Muscle of leg (tissue), 16 donors: ENCODE measurements at places on chromosomes 5 and 9. TPM values are rescaled to one million over a fixed set of nuclear protein-coding genes. Genes with fewer than 3 reads are reported as not detected.

The IFNE gene
- total RNA-seq, result not detected

The DND1 gene
- 0.31 TPM for total RNA-seq

The SNCAIP gene
- total RNA-seq, result 10.3 TPM

The ARSI gene
- 6.8 TPM for total RNA-seq

DNA sequence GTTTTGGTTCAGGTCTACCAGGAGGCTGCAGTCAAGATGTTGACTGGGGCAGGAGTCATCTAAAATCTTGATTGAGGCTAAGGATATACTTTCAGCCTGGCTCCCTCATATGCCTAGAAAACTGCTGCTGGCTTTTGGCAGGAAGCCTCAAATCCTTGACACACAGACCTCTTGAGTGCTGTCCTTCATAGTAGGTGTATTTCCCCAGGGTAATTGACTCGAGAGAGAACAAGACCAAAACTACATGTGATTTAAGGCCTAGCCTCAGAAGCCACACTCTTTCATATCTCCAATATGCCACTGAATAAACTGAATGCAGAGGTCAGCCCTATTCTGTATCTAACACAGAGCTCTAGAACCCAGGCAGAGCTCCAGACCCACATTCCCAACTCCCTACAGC lies 402.3 kb upstream of the ADAMTS16 start:
- peaks cover 3% of the 10 kb centered on the region for H3K4me1 ChIP-seq
- no peak overlapping the region for H3K27ac ChIP-seq
- no peaks in the 10 kb centered on the region for H3K36me3 ChIP-seq
- DNase-seq, result no peak

- H3K4me3 ChIP-seq, result no peak overlapping the region
- no peak for DNase-seq
- H3K27ac ChIP-seq, result no peak overlapping the region
- no peaks in the 10 kb centered on the region for H3K4me1 ChIP-seq
- H3K27me3 ChIP-seq, result no peaks in the 10 kb centered on the region
These were observed 27.7 kb downstream of the KCTD16 start for GRCh38 chr5:144198386-144198785.

DNA sequence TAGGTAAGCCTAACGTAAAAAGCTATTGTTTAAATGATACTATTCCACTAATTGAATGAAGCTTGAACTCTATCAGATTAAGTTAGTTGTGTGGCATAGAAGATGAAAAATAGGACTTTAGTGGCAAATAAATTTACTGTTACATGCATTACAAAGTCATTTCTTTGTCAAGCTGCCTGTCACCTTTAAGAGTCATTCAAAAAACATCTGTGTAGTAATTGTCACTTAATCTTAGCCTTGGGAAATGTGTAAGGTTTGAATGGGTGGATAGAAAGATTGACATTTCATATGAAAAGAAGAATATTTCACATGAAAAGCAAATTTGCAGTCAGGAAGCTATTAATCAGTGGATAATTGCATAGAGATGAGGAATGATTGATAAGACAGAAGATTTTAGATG lies 473.5 kb downstream of the DNAH5 start:
- no peaks in the 10 kb centered on the region for H3K27me3 ChIP-seq
- H3K27ac ChIP-seq, result no peak overlapping the region
- DNase-seq, result no peak
- no peaks in the 10 kb centered on the region for H3K4me1 ChIP-seq

GRCh38 chr9:81984928-81985327 lies 3.6 kb upstream of the SPATA31D1 start:
- H3K4me1 ChIP-seq, result no peaks in the 10 kb centered on the region
- no peak overlapping the region for H3K4me3 ChIP-seq
- no peak overlapping the region for H3K27ac ChIP-seq
- no peak for DNase-seq
- H3K36me3 ChIP-seq, result no peaks in the 10 kb centered on the region

DNA sequence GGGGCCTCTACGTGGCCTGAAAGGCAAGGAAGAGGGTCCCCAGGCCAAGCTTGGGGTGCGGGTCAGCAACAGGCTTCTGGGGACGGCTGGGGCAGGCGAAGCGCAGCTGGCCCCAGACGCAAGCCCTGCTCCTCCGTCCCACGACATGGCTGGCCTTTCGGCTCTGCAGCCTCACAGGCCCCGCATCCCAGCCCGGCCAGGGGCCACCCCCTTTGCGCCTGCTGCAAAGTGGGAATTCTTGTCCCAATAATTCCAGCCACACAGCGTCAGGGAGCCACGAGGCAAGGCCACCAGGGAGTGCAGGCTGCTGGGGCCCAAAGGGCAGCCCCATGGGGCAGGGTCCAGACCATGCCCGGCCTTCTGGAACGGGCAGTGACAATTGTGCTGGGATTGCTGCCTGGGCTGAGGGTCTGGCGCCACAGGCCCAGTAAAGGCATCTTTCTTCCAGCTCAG lies 1.1 kb upstream of the ENTPD2 start:
- H3K27ac ChIP-seq, result peak overlapping the region; percentile 78
- no peaks in the 10 kb centered on the region for H3K36me3 ChIP-seq
- no peak for DNase-seq
- no peak overlapping the region for H3K4me3 ChIP-seq
- H3K4me1 ChIP-seq, result peaks cover 58% of the 10 kb centered on the region
- peaks cover 53% of the 10 kb centered on the region for H3K27me3 ChIP-seq

DNA sequence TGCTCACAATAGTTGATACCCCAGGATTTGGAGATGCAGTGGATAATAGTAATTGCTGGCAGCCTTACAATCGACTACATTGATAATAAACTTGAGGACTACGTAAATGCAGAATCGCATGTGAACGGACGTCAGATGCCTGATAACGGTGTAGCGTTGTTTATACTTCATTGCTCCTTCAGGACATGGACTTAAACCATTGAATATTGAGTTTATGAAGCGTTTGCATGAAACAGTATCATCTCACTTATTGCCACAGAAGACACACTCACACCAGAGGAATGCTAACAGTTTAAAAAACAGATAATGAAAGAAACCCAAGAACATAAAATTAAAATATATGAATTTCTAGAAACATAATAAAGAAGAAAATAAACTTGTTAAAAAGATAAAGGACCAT lies 101.6 kb downstream of the GABBR2 start:
- no peak for DNase-seq
- peaks cover 7% of the 10 kb centered on the region for H3K27me3 ChIP-seq
- no peak overlapping the region for H3K4me3 ChIP-seq

DNA sequence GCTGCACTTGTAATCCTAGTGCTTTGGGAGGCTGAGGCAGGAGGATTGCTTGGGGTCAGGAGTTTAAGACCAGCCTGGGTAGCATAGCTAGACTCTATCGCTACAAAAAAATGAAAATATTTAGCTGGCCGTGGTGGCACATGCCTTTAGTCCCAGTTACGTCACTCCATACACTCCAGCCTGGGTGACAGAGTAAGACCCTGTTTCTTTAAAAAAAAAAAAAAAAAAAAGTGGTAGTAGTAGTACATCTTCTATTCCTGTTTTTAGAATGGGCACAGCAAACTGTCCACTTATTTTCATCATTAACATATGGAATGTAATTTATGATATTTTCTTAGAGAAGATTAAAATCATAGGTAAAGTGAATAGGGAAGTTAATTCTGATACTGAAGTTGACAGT lies 48.2 kb downstream of the TRIO start:
- no peak for DNase-seq
- H3K27ac ChIP-seq, result peak overlapping the region; percentile 10
- H3K36me3 ChIP-seq, result no peaks in the 10 kb centered on the region
- no peaks in the 10 kb centered on the region for H3K27me3 ChIP-seq
- no peak overlapping the region for H3K4me3 ChIP-seq

DNA sequence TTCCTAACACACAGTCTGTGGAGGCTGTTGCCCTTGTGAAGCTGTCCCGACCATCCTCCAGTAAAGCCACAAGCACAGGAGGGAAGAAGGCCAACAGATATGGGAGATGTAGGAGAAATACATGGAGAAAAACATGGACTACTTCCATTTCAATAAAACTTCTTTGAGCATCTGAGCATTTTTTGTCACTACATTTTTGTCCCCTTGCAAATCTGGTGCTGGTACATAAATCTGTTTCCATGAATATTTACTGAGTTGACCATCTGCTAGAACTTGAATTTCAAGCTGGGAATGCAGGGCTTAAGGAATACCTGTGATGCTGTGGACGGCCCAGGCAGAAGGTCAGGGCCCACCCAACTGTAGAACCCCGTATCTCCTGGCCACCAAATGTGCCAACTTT lies 43.9 kb upstream of the ICE1 start:
- H3K36me3 ChIP-seq, result no peaks in the 10 kb centered on the region
- no peaks in the 10 kb centered on the region for H3K27me3 ChIP-seq
- peaks cover 25% of the 10 kb centered on the region for H3K4me1 ChIP-seq

GRCh38 chr5:43563321-43563720 lies 6.4 kb upstream of the PAIP1 start:
- no peaks in the 10 kb centered on the region for H3K4me1 ChIP-seq
- H3K36me3 ChIP-seq, result no peaks in the 10 kb centered on the region
- H3K27ac ChIP-seq, result no peak overlapping the region
- peak; percentile 9 for DNase-seq
